NCI-H187 (cell line): ENCODE measurements at places on chromosomes 11 and 22.

- DNase-seq: no peak
Observed at GRCh38 chr11:69141742-69142141, 14.0 kb upstream of the SMIM38 start.

DNA sequence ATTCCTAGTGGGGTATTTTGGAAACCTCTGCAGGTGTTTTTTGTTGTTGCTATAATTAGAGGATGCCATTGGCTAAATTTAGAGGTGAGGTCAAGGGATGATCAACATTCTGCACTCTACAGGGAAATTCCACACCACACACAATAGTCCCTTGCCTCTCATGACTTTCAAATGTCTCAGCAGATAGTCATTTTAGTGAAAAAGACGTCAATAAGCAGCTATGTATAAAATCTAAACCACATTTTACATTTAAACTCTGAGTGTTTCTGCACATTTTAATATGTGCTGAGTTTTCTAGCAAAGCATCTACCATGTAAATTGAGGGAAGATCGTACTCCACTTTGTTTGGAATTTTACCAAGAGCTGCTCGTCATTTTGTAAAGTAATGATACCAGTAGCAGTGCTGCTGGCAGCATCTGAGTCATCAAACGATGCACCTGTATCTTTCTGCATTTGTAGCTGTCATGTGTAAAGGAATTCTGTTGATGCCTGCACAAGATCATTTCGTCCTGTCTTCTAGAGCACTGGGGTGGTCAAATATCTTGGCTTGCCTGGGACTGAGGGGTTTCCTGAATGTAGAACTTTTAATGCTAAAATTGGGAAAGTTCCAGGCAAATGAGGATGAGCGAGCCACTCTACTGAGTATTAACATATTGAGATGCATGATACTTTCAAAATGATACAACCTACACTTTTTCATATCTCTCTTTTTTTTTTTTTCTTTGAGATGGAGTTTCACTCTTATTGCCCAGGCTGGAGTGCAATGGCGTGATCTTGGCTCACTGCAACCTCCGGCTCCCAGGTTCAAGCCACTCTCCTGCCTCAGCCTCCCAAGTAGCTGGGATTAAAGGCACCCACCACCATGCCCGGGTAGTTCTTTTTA, 414.5 kb upstream of the SYN3 start:
- DNase-seq: no peak

GRCh38 chr11:130646881-130647280, 198.4 kb downstream of the ADAMTS15 start:
- DNase-seq: no peak

DNA sequence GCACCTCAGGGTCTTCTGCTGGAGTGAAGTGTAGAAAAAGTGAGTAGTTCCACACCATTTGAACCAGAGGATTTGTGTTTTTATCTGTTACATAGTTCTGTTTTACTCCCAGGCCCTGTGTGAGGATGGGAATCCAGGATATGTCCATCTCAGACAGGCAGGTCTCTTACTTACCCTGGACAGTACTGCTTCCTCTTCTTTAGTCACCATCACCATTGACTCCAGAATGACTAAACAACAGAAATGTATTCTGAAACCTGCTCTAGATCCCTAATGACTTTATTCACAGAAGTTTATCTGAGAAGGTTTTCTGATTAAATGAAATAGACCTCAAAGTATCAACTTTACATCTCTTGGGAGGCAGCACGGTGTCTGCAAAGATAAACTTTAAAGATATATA, 33.6 kb downstream of the CYP2R1 start:
- no peak for DNase-seq

- DNase-seq: peak; percentile 32
Observed at GRCh38 chr11:112289588-112290492, 29.2 kb upstream of the PLET1 start.

- DNase-seq: no peak
Observed at GRCh38 chr11:104405277-104405676, 241.3 kb upstream of the PDGFD start.
